T-helper 17 cell (primary cell): ENCODE measurements at places on chromosomes 6 and 20. TPM values are rescaled to one million over a fixed set of nuclear protein-coding genes. Genes with fewer than 3 reads are reported as not detected.

- no peak overlapping the region for H3K27ac ChIP-seq
- no peak for DNase-seq
- peaks cover 2% of the 10 kb centered on the region for H3K36me3 ChIP-seq
- H3K4me3 ChIP-seq: no peak overlapping the region
- peaks cover 12% of the 10 kb centered on the region for H3K4me1 ChIP-seq
These were observed 31.5 kb downstream of the SERPINB1 start for GRCh38 chr6:2810092-2810671.

DNA sequence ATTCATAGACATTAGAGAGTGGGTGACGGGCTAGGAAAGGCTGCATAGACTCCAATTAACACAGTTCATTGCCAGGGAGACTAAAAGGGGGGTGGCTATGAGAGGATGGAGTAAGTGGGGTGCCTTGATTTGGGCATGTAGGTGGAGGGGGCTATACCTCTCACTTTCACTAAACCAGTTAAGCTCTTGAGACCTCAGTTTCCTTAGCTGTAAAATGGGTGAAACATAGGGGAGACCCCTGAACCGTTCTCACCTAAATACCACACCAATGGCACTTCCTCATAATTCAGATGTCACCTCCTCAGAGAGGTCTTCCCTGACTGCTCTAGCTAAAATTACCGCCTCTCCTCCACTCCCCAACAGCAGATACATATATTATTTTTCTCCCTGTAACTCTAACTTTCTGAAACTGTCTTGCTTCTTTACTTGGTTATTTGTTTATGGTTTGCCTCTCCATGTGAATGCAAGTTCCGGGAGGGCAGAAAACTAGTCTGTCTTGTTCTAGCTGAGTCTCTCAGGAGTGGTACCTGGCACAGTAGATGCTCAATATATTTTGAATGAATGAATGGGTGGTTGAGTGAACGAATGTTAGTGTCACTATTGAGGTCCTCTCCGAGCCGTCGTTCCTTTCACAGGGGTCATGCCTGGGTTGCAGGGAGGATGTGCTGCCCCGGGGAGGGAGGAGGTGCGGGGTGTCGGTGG, 615 bp upstream of the EYA2 start:
- H3K27me3 ChIP-seq: peaks cover 79% of the 10 kb centered on the region
- H3K4me3 ChIP-seq: no peak overlapping the region
- peaks cover 2% of the 10 kb centered on the region for H3K4me1 ChIP-seq
- no peak for DNase-seq
- peaks cover 6% of the 10 kb centered on the region for H3K36me3 ChIP-seq
- no peak overlapping the region for H3K27ac ChIP-seq

- no peaks in the 10 kb centered on the region for H3K27me3 ChIP-seq
- no peak for DNase-seq
- no peak overlapping the region for H3K4me3 ChIP-seq
- peaks cover 2% of the 10 kb centered on the region for H3K36me3 ChIP-seq
- H3K4me1 ChIP-seq: peaks cover 26% of the 10 kb centered on the region
- no peak overlapping the region for H3K27ac ChIP-seq
These were observed 7.4 kb downstream of the IBTK start for GRCh38 chr6:82240186-82240585.

DNA sequence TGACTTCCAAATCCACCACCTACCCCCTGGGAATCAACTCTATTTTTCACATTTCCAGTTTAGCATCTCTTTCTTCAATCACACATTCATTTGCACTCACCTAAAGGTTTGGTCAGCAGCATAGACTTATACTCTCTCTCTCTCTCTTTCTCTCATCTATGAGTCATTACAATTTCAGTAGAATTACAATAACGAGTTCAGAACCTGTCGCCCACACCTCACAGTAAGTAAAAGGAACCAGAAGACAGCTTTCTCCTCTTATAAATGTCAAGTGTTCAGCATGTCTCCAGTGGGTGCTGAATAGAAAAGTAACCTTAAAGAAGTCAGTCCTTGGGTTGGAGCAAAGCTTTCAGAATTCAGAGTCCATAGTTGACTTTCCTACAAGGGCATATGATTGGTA, 1.1 kb upstream of the PHACTR1 start:
- peaks cover 25% of the 10 kb centered on the region for H3K27me3 ChIP-seq
- DNase-seq: no peak
- H3K27ac ChIP-seq: no peak overlapping the region
- no peaks in the 10 kb centered on the region for H3K4me1 ChIP-seq
- H3K4me3 ChIP-seq: no peak overlapping the region

The MYCT1 gene
- total RNA-seq: not detected

GRCh38 chr6:149864578-149865535, 698 bp upstream of the LRP11 start:
- H3K27me3 ChIP-seq: peaks cover 7% of the 10 kb centered on the region
- H3K27ac ChIP-seq: no peak overlapping the region
- peaks cover 17% of the 10 kb centered on the region for H3K4me1 ChIP-seq
- H3K4me3 ChIP-seq: peak overlapping the region; percentile 73
- DNase-seq: no peak

The C20orf202 gene
- total RNA-seq: 0.68 TPM

DNA sequence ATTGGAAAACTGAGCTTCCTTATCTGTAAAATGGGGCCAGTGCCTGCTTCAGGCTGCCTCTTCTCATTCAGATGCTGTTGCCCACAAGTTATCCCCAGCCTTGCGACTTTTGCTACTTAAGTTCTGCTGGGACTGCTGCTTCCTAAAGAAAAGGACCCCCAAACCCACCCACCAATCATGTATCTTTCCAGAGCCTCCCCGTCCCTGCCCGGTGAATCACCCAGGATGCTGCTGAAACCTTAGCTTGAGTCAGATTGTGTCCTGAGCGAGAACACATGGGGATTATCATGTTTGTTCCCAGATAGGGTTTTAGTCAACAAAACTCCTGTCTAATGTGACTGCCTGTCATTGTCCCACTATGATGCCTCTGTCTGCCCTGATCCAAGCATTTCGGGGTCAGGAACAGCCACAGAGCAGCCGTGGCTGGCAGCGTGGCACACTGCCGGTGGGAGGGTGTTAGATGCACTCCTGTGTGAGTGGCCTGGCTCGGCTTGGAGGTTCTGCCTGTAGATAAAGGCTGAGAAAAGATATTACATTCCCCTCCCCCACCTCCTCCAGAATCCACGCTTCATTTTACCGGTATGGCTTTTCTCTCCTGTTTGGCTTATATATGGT, 79.9 kb downstream of the TOX2 start:
- H3K4me3 ChIP-seq: no peak overlapping the region
- DNase-seq: no peak
- no peaks in the 10 kb centered on the region for H3K36me3 ChIP-seq
- H3K27me3 ChIP-seq: no peaks in the 10 kb centered on the region
- no peak overlapping the region for H3K27ac ChIP-seq
- no peaks in the 10 kb centered on the region for H3K4me1 ChIP-seq

The SRC gene
- total RNA-seq: 22.8 TPM

The SIM1 gene
- not detected for total RNA-seq

The TUBB2B gene
- 0.76 TPM for total RNA-seq

DNA sequence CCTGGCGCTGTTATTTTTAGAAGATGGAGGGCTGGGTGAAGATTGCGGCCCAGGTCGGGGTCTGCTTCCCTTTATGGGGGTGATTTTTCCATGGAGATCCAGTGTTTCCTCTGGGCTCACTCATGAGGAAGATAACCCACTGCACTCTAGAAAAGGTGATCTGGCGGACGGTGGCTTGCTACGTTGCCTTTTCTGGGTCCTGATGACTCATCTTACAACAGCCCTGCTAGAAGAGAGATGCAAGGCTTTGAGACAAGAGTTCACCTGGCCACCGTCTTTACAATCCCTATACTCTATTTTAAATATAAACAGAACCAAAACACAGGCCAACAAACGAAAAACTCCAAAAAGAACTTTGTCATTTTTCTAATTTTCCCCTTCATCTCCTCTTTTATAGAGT, 182.1 kb upstream of the EXOC2 start:
- peaks cover 70% of the 10 kb centered on the region for H3K27me3 ChIP-seq
- H3K4me3 ChIP-seq: no peak overlapping the region
- H3K4me1 ChIP-seq: no peaks in the 10 kb centered on the region

- no peaks in the 10 kb centered on the region for H3K36me3 ChIP-seq
- no peak overlapping the region for H3K4me3 ChIP-seq
- no peak for DNase-seq
These were observed 127.4 kb downstream of the C6orf118 start for GRCh38 chr6:165181951-165182414.

GRCh38 chr6:20274137-20274536, 61.9 kb upstream of the MBOAT1 start:
- H3K4me3 ChIP-seq: no peak overlapping the region
- peaks cover 2% of the 10 kb centered on the region for H3K36me3 ChIP-seq
- H3K27me3 ChIP-seq: peaks cover 17% of the 10 kb centered on the region
- H3K27ac ChIP-seq: no peak overlapping the region

The SRF gene
- 27.9 TPM for total RNA-seq

DNA sequence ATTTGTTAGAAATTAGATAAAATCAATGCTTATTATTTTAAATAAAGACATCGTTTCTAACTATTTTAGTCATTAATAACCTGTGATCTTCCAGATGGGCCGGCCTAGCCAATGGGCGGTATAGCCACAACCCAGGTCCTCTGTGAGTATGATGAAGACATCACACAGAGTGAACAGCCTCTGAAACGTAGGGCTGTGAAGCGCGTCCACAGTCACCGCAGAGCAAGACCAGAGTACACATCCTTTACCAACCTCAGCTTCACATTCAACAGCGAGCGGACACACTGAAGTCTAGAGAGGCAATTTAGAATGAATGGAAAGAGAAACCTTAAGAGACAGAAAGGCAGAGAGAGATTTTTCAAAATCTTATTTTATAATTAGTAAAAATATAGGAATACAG, 125.0 kb upstream of the RPS6KA2 start:
- H3K27me3 ChIP-seq: peaks cover 11% of the 10 kb centered on the region
- H3K36me3 ChIP-seq: peaks cover 3% of the 10 kb centered on the region
- no peak overlapping the region for H3K27ac ChIP-seq
- DNase-seq: no peak

DNA sequence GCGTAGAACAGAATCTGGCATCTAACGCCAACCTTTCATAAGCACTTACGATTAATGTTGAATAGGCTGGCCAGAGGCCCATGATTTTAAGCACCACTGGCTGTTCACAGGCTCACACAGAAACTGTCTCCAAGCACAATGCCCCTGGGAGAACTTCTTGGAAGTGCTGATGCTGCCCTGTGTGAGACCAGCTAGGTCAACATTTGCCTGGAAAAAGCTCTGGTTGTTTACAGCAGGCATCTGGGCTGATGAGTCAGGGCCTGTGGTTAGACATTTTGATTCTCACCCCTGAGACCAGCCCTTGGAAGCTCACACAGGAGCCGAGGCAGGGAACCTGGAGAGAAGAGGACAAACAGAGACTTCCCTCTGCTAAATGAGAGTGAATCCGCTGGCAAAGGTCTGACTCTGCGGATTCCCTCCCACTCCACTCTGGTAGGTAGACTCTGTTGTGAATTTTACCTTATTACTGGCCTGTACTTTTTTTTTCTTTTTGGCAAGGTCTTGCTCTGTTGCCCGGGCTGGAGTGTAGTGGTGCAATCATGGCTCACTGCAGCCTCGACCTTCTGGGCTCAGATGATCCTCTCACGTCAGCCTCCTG, 6.8 kb upstream of the SULF2 start:
- DNase-seq: no peak
- peaks cover 2% of the 10 kb centered on the region for H3K36me3 ChIP-seq
- peaks cover 51% of the 10 kb centered on the region for H3K27me3 ChIP-seq
- no peak overlapping the region for H3K4me3 ChIP-seq

DNA sequence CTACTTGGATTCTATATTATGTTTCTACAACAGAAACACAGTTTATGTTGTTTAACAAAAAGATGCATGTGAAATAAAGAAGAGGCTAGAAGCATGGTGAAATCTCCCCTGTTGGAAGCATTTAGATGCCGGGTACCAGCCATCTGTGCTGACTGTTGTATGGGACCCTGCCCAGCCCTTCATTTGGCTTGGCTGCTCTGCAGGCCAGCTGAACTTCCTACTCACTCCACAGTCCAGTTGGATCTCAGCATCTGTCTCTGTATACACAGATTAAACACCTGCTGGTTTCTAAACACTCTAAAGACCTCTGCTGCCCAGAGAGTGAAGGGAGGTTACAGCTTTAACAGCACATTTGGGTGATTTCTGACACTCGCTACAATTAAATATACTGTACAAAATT, 228.3 kb downstream of the SLC35F1 start:
- H3K36me3 ChIP-seq: no peaks in the 10 kb centered on the region
- H3K4me3 ChIP-seq: no peak overlapping the region
- H3K4me1 ChIP-seq: no peaks in the 10 kb centered on the region
- no peak overlapping the region for H3K27ac ChIP-seq
- no peak for DNase-seq

- H3K27me3 ChIP-seq: no peaks in the 10 kb centered on the region
- peaks cover 10% of the 10 kb centered on the region for H3K4me1 ChIP-seq
- H3K27ac ChIP-seq: no peak overlapping the region
These were observed 288.1 kb upstream of the PRDM1 start for GRCh38 chr6:105797983-105798453.

DNA sequence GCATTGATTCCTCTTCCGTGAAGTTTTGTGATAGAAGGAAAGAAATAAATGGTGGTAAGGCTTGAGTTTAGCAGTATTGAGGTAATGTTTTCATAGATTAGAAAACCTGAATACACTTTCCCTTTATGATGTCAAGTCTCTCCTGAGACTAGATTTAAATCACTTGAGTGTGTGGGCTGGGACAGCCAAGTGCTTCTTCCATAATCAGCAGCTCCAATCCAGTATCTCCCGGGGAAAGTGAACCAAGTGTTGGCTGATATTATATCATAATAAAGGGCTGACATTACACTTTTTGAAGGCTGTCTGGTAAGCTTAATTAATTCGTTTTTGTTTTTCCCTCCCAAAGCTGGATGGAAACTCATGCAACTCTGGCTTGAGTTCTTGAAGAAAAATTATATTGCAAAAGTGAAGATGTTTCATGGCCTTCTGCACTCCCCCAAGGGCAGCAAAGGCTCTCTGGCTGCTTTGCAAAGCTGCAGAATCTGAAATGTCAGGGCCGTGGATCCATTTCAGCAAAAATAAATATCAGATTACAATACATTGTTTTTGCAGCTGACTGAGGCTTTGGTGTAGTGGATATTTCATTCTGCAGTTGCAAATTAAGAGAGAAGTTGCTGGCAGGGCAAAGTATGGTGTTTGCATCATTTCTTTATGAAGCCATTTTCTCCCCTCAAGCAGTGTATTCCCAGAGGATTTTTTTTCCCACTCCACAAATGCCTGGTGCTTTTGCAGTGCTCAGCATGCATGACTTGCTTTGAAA, 101.2 kb downstream of the MKKS start:
- H3K27ac ChIP-seq: no peak overlapping the region
- H3K36me3 ChIP-seq: no peaks in the 10 kb centered on the region
- no peak for DNase-seq
- H3K4me1 ChIP-seq: no peaks in the 10 kb centered on the region
- no peak overlapping the region for H3K4me3 ChIP-seq
- H3K27me3 ChIP-seq: peaks cover 13% of the 10 kb centered on the region

GRCh38 chr6:167255918-167256553, 35.1 kb upstream of the UNC93A start:
- no peaks in the 10 kb centered on the region for H3K4me1 ChIP-seq
- peaks cover 18% of the 10 kb centered on the region for H3K27me3 ChIP-seq
- no peak overlapping the region for H3K4me3 ChIP-seq
- no peak for DNase-seq
- no peaks in the 10 kb centered on the region for H3K36me3 ChIP-seq

- H3K27ac ChIP-seq: no peak overlapping the region
- no peak overlapping the region for H3K4me3 ChIP-seq
These were observed 64.9 kb upstream of the CITED2 start for GRCh38 chr6:139439349-139439748.

The NKAPL gene
- total RNA-seq: not detected

- no peak overlapping the region for H3K4me3 ChIP-seq
- H3K4me1 ChIP-seq: no peaks in the 10 kb centered on the region
- no peaks in the 10 kb centered on the region for H3K36me3 ChIP-seq
- H3K27me3 ChIP-seq: peaks cover 10% of the 10 kb centered on the region
- no peak overlapping the region for H3K27ac ChIP-seq
- no peak for DNase-seq
These were observed 177.9 kb downstream of the COL9A1 start for GRCh38 chr6:70124882-70125545.
